ENCODE measurements at places on chromosomes 2 and 18. TPM values are rescaled to one million over a fixed set of nuclear protein-coding genes. Genes with fewer than 3 reads are reported as not detected.
A peak's percentile ranks its signal among the peaks of the same experiment; 100 is the strongest.

TSHZ1 gene
- 18.5 TPM for total RNA-seq

GRCh38 chr2:128008074-128008672 lies 19.7 kb downstream of the SAP130 start:
- no peak for DNase-seq

DNA sequence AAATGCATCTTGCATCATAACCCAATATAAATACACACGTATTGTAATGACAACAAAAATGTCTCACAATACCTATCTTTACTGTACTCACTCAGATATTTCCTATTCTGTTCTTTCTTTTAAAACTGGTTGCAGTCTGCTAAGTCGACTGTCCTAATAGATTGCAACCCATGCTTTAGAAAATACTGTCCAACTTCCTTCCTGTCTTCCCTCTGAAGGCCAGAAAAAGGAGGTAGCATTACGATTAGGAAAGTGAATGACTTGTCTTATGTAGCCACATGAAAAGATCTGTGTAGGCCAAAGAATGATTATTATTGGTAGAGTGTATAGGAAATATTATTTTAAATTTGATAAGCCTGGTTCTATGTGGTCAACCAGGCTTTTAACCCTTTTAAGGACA lies 134.1 kb downstream of the FAM210A start:
- DNase-seq = no peak

- no peak for DNase-seq
These were observed 45.5 kb downstream of the OSR1 start for GRCh38 chr2:19312949-19313348.

VWC2L gene
- total RNA-seq = 0.10 TPM

NTSR2 gene
- not detected for total RNA-seq

GRCh38 chr2:112973156-112973555 lies 4.7 kb upstream of the IL36G start:
- no peak for DNase-seq

DBI gene
- total RNA-seq = 63.1 TPM

DNA sequence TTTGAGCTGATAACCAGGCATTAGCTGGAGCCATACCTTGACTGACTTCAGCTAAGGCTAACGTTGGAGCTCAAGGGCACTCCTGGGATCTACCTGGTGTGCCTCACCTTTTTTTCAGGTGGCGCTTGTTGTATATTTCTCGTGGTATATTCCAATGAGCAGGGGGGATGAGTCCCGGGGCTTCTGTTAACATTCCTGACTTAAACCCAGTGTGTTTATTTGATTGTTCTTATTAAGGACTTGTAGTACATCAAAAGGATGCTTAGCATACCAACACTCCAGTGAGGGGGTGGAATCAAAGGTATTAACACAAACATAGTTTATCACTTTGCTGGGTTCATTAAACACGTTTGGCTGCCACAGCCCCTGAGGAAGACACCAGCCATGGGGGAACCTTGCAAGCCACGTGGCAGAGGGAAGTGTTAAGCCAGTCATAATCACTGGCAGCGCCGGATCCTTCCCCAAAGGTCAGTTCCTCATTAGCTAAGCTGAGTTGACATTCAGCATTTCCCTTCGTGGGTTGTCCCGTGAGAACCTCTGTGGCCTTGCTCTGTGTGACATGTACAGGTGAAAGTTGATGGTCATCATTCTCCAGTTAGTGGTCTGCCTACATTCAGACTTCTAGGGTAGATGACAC lies 119.5 kb upstream of the MCFD2 start:
- peak; percentile 92 for DNase-seq

DNA sequence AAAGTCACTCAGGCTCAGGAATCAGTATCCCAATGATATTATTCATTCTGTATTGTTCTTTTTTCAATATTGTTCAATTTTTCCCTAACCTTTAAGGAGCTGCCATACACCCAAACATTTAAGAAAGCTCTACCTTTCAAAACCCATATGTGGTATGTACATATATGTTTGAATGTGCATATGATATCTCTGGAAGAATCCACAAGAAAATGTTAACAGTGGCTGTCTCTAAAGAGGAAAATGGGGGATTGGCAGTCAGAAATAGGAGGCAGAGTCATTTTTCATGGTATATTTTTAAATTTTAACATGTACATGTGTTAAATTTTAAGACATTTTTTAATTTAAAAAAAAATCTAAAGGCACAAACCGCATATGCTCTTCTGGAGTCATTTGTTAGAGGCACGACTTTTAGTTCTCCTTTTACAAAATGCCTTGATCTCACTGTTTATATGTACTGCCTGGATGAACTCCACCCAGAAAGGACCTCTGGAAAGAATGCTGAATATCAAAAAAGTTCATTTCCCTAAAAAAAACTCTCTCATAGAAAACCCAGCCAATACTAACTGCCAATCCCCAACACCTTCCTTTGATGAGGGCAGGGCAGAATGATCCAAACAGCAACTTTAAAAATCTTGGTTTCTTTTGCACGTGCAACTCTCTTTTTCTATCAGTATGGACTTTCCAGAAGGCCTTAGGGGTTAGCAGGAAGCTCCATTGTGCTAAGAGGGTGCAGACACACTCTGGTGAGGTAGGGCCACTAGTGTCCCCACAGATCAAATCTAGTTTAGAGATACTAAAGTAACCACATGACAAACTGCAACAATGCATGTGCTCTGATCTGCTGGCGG lies 23.6 kb downstream of the KCTD1 start:
- no peak for DNase-seq

GRCh38 chr2:47073217-47073616 lies 81.9 kb downstream of the STPG4 start:
- DNase-seq = no peak

GRCh38 chr2:28393114-28393836 lies 617 bp downstream of the FOSL2 start:
- DNase-seq = peak; percentile 93

- DNase-seq = no peak
These were observed 142.9 kb downstream of the TNS1 start for GRCh38 chr2:217859926-217860325.

DNA sequence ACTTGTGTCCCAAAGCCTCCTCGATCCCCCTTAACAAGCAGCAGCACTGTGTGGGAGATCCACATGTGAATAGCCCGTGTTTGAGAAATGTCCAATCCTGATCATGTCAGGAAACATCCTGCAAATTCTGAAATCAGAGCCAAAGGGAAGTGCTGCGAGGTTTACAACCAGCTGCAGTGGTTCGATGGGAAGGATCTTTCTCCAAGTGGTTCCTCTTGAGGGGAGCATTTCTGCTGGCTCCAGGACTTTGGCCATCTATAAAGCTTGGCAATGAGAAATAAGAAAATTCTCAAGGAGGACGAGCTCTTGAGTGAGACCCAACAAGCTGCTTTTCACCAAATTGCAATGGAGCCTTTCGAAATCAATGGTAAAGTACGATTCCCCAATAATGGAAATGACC lies at the start of gene MARCO:
Gene MARCO, plus strand, starts transcription at position 164 of the 400 bp plus-strand sequence. Its CDS starts 107 bp downstream, at position 271.
- no peak for DNase-seq

DNA sequence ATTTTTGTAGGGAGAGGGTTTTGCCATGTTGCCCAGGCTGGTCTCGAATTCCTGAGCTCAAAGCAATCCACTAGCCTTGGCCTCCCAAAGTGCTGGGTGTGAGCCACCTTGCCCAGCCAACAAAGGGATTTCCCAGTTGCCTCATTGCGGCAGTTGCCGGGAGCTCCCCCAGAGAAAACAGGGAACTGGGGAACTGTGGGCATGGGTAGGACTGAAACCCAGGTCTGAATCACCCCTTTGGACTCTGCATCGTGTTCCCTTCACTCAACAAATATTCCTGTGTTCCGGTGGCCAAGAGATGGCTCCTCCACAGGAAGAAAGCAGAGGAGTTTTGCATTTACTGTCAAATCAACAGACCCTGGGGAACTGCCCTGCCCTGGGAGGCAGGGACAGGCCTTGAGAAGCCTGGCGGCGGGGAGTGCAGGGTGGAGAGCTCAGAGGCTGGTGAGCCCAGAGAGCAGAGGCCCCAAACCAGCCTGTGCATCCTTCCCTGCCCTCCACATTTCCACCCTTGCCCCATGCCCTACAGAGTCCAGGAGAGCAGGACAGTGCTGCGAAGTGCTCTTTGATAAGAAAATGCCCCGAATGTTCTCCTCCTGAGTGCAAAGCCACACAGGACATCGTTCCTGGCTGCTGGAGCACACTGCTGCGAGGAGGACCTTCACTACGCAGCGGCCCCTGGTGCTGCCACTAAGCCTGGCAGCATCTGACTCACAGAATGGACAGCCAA lies 24.9 kb downstream of the MYO7B start:
- DNase-seq = peak; percentile 75

DNA sequence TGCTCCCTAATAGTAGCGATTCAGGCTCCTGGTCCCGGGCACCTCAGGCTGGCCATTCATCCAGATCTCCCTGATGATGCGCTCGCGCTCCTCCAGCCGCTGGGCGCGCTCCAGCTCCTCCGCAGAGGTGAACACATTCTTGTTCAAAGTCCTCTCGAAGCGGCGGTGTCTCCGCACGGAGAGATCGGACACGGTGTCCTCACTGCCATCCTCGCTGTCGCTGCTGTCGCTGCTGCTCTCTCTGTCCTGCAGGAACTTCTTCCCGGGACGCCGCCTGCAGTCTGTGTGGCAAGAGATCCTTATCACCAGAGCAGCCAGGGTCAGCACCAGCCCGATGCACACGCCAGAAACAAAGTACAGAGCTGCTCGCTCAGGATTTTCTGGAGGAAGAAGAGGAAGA lies 67.5 kb downstream of the EVA1A start:
- DNase-seq = no peak
